ENCODE measurements at places on chromosomes 1 and 21.
A peak's percentile ranks its signal among the peaks of the same experiment; 100 is the strongest.

GRCh38 chr1:191912517-191912916 is 245.7 kb upstream of the RGS18 start:
- DNase-seq: no peak

DNA sequence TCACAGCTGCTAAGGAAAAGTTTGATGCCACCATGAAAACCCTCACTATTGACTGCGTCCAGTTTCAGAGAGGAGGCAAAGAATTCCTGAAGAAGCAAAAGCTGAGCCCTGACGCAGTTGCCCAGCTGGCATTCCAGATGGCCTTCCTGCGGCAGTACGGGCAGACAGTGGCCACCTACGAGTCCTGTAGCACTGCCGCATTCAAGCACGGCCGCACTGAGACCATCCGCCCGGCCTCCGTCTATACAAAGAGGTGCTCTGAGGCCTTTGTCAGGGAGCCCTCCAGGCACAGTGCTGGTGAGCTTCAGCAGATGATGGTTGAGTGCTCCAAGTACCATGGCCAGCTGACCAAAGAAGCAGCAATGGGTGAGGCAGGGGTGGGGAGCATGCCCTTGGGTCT is 9.5 kb downstream of the CZIB start:
- DNase-seq: no peak

- DNase-seq: no peak
Measured at GRCh38 chr1:117828201-117828600, 101.2 kb downstream of the GDAP2 start.

DNA sequence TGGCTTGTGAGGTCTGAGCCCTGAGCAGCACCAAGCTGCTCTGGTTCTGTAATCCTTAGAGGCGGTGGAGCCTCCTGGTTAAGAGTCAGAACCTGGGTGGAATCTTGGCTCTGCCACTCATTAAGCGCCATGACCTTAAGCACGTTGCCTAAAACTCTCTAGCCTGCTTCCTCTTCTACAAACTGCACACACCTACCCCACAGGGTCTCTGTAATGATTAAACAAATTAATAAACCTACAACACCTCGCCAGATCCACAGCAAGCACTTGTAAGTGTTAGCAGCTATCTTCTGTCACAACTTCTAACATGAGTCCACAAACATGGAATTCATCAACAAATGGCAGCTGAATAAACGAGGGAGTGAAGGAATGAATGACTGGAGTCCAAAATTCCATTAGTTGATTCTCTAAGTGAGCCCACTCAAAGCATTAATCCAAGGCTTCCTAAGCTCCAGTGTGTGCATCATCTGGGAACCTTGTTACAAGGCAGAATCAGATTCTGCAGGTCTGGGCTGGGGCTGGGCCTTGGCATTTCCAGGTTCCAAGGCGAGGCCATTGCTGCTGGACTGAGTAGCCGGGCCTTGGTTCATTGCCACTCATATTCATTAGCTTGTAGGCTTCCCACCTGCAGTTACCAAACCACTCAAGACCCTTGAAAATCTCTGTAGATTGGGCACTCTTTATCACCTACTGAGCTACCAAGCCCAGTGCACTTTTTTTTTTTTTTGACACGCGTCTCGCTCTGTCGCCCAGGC is 168.6 kb downstream of the HIVEP3 start:
- no peak for DNase-seq

DNA sequence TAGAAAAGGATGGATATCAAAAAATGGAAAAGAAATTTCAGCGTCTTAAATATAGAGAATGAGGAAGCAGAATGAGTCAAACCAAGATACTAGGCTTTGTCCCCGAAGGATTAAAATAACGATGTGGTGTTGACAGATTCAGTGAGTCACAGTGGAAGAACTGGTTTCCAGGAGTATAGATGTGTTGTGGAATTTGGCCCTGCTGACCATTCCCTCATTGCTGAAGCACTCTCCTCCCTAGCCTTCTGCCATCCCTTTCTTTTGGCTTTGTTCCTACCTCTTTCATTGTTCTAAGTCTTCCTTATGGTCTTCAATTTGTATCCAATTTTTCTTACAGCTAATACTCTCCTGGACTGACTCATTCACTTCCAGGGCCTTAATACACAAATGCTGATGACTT is 23.1 kb upstream of the USP25 start:
- DNase-seq: peak; percentile 88

- no peak for DNase-seq
Measured at GRCh38 chr1:7915826-7916500, 24.7 kb downstream of the TNFRSF9 start.

DNA sequence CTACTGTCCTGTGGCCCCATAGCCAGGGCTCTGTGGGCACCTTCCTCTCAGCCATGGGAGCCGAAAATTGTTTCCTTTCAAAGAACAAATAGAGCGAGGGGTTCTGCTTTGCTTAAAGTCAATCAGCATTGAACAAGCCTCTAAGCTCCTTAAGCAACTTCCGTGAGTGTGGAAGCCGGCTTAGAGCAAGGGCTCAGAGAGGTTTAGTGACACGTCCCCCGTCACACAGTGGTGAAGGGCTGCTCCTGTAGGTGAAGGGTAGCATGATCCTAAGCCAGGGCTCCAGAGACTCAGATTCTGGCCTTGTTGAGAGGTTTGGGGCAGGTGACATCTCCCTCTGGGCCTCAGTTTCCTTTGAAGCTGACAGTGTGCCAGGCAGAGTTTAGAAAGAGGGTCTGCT is 94.0 kb upstream of the WNT4 start:
- no peak for DNase-seq

DNA sequence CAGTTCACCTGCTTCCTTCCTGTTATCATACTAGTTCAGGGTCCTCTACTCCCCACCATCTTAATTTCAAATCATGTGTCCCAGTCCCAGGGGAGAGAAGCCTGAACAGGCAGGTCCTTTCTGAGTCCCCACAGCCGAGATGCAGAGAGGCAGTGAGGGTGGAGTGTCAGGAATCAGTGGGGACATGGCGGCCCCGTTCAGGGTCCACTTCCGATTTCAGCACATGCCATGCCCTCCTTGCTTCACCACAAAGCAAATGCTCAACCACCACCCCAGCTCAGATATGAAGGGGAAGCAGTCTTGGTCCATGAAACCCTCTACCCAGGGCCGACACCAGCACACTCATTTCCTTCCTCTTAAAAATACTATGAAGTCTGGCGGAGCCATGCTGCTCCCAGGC is 5.2 kb upstream of the SEMA4A start:
- no peak for DNase-seq

GRCh38 chr1:36088577-36089392 is at the start of gene ADPRS:
TSS of gene ADPRS (plus strand) at chr1:36088892. CDS start at chr1:36088905, 13 bp downstream.
- DNase-seq: peak; percentile 95

DNA sequence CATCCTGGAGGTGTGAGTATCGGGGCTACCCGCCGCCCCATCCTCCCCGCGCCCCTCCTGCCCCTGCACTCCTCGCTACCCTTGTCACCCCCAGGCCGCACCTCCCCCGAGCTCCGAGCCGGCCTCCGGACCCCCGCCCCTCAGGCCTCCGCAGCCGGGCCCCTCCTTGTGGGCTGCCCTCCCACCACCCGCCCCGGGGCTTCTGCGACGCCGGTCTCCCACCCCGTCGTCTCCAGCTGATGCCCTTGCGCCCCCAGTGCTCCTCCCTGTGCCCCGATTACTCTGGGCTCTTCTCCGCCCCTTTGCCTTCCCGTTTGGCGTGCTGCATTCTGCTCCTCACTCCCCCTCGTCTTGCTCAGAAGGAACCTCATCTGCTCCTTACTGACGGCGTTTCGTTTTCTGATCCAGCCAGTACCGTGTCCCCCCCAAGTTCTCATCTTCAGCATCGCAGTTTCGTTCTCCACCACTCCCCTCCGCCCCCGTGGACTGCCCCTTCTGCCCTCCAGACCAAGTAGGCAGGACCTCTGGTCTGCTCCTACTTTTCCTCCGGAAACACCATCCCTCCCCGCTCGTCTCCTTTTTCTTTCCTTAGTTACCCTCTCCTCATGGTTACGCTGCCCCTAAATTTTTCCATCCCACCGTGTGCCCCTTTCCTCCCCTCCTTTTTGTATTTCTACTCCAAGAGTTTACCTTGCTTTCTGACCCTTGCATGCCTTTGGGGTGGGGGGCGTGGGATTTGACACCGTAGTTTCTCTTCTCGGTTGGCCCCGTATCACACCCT is 841 bp downstream of the SNX27 start:
- peak; percentile 34 for DNase-seq

Measured in DMS53 (cell line).